ENCODE measurements at places on chromosomes 7 and 10. TPM values are rescaled to one million over a fixed set of nuclear protein-coding genes. Genes with fewer than 3 reads are reported as not detected.

- no peak for DNase-seq
Measured at GRCh38 chr10:116868198-116868676, 18.9 kb downstream of the ENO4 start.

Gene FXYD4
- polyA plus RNA-seq, result not detected

DNA sequence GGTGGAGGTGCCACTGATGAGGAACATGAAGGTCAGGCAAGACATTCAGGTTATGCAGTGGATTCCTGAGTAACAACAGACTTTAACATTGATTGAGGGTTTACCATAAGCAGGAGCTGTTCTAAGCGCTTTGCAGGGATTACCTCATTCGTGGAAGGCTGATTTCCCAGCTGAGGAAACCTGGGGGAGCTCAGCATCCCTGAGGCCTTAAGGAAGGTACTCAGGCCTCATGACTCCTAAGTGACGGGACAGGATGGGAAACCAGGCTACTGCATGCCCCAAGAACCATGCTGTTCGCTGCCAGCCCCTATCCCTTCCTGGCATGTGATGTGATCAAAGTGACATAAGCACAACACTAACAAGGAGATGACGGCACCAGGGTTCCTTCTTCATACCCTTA is 143.6 kb upstream of the NFE2L3 start:
- DNase-seq, result no peak

GRCh38 chr7:116528008-116528789 is 3.4 kb downstream of the CAV1 start:
- no peak for DNase-seq

- DNase-seq, result no peak
Measured at GRCh38 chr7:151046603-151047573, 1.4 kb upstream of the ASIC3 start.

DNA sequence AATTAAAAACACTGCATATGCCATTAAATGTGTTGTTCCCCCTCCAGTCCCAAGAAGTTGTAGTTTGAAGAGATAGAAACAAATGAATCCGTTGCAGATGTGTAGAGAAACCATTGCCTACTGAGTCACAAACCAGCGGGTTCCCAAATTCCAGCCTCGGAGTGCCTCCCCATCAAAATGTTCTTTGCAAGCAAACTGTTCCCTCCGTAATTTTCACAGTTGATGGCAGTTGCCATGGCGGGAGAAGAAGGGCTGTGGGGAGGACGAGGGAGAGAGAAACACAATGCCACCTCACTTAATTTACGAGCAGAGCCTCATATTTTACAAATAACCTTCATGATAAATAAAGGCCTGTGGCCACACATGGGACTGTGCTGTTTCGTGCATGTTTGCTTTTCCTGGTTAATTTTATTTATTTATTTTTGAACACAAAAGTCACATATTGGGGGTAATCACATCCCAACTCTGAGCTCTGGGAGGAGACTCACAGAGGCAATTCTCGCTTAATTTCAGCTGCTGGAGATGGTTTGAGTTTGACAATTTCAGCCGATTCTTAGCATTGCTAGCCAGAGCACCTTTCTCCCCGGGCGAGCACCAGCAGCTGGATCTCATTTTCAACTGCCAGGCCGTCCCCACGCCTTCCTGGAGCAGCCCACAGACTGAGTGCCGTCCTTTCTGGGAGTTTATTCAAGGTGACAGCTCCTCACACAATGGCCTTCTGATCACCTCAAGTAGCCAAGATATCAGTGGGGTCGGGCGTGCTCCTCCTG is 1084.2 kb downstream of the KCNMA1 start:
- no peak for DNase-seq

GRCh38 chr7:90180011-90180585 is 25.8 kb downstream of the STEAP1 start:
- DNase-seq, result no peak

- no peak for DNase-seq
Measured at GRCh38 chr10:132149271-132149670, 37.5 kb upstream of the DPYSL4 start.

DNA sequence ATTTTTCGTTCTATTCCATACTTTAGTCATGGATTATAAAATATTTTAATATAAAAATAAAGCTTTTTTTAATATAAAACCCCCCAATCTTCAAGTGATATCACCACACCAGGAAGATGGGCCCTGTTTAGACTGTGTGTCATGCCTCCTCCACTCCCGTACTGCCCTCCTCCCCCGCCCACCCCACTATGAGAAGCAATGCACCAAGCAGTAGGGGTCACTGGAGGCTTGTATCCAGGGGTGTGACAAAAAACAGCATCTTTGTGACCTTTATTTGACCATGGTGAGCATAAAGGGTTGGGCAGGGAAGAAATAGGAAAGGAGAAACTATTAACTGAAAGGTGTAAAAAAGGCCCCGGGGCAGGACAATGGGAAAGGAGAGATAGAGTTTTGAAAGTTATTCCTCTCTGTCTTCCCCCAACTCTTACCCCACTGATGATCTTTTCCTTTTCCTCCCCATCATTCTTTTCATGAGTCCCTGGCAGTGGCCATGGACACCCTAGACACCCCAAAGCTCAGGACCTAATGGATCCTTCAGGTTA is 3.5 kb downstream of the PITX3 start:
- DNase-seq, result no peak
